ENCODE measurements at places on chromosomes 7 and 10. TPM values are rescaled to one million over a fixed set of nuclear protein-coding genes. Genes with fewer than 3 reads are reported as not detected.

TSPAN15 gene
- not detected for total RNA-seq

RARRES2 gene
- total RNA-seq = not detected

OR13A1 gene
- not detected for total RNA-seq

DNA sequence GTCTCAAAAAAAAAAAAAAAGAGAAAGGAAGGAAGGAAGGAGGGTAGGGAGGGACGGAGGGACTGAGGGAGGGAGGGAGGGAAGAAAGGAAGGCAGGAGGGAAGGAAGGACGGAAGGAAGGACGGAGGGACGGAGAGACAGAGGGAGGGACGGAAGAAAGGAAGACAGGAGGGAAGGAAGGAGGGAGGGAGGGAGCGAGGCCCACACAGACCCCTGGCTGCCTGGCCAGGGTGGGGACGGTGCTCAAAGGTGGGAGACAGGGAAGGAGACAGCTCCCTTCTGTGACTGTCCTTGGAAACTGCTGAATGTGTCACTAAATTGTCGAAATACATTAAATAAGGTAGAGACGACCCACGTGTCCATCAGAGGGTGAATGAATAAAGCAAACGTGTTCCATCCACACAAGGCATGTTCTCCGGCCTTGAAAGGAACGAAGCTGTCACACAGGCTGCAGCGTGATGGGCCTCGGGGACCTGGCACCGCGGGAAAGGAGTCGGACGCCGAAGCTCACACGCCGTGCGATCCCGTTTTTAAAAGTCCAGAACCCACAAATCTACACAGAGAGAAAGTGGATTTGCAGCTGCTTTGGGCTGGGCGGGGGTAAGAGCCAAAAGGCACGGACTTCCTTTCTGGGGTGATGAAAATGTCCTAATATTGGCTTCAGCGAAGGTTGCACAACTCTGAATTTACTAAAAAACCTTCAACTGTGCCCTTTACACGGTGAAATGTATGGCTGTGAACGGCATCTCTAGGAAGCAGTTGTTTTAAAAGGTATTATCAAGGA lies 23.3 kb downstream of the ADAP1 start:
- no peak for DNase-seq

DNA sequence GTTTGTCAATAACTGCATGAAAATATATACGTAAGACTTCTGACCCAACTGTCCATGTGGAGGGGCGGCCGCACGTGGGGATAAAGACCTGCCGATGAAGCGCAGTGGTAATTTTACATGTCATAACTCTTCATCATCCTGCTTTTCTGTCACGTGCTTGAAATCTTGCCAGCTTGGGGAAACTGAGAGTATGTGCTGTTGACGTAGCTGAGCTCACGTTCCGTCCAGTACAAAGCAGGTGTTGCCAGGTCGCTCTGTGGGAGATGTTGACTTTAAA lies 105.1 kb downstream of the INPP5A start:
- no peak for DNase-seq

DNA sequence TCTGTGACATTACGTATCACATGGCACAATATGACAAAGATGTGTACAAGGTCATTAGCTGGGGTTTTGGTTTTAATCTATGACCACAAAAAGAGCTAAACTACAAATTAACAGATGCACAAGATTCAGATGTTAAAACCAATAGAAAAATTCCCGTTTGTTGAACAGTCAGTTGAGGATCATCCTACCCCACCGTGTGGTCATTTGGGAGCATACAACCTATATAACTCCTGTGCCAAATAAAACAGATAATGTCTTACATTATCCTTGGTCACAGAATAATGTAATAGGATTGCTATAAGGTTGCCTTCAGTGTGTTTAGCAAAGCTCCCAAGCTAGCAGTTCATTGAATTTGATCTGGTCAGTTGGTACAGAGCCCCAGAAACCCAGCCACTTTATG lies 28.2 kb downstream of the ASNS start:
- peak; percentile 28 for DNase-seq

DNA sequence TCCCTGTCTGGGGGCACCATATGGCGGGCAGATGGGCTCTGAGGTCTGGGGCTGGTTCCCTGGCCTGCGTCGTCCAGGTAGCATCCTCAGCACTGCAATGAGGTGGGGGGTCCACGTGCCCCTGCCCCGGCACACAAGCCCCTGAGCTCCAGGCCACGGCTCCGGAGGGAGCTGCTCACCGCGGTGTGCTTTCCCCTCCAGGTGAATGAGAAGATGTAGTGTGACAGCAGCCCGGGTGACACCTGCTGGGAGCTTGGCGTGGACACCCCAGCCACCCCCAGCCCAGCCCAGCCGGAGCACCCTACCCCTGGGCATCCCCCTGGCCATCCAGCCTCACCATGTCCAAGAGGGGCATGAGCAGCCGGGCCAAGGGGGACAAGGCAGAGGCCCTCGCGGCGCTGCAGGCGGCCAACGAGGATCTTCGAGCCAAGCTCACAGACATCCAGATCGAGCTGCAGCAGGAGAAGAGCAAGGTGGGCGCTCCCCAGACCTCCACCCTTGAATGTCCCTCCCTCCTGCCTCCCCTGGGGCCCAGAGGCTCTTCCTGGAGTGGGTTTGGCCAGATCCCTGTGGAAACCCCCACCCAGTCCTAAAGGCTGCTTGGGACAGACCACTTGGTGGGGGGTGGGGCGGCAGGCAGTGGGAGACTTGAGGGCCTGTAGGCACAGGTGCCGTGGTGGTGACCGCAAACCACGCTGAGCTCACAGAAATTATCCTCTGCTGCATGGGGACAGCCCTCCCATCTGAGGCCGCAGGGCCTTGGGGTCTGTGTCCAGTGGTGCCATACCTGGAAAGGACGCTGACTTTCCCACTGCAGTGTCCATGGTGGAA lies 38.9 kb downstream of the JAKMIP3 start:
- DNase-seq = no peak

- peak; percentile 33 for DNase-seq
These were observed 402.3 kb upstream of the PCDH15 start for GRCh38 chr10:55203319-55203718.

- no peak for DNase-seq
These were observed 34.9 kb downstream of the LMOD2 start for GRCh38 chr7:123690550-123690949.

GRCh38 chr10:132068431-132069121 lies 2.8 kb downstream of the JAKMIP3 start:
- no peak for DNase-seq

DNA sequence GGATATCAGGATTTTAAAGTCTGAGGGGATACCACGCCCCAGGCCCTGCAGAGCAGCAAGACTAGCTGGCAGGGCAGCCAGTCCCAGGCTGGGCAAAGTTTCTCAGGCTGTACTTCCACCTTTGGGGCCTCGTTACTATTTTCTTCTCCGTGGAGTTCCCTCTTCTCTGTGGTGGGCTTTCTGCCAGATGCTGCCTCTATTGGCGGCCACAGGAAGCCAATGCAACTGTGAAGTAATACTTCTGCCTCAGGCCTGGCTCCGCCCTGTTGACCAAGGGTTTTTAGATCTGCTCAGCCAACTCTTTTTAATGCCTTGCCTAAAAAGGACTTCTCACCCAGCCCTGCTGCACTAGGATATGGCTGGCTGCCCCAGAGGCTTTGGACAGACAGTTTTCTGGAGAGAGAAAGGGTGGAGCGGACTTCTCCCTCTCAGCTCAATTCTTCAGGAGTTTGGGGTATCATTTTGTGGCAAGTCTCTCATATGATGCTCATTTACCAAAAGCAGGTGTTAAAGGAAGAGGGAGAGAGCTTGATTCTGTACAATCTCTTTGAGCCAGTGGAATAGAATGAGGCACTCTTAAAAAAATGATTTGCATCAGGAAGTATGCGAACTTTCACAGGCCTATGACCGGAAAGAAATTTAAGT lies 67.4 kb downstream of the HHEX start:
- DNase-seq = peak; percentile 90

DNA sequence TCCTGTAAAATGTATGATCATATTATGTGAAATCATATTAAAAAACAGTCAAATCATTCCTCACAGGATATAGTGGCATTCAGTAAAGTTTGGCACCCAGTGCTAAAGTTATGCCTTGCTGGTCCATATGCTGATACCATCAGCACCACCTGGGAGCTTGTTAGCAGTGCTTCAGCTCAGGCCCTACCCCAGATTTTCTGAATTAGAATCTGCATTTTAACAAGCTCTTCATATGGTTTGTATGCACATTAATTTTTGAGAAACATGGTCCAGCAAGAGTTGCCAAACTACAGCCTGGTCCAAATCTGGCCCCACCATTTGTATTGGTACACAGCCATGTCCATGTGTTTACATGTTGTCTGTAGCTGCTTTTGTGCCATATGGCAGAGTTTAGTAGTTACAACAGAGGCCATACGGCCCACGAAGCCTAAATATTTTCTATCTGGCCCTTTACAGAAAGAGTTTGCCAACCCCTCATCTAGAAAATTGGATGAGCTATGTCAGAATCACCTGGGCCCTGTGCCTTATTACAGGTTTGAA lies 30.1 kb downstream of the RAB18 start:
- no peak for DNase-seq

GRCh38 chr7:5657901-5658300 lies 123.6 kb downstream of the RNF216 start:
- no peak for DNase-seq

DNA sequence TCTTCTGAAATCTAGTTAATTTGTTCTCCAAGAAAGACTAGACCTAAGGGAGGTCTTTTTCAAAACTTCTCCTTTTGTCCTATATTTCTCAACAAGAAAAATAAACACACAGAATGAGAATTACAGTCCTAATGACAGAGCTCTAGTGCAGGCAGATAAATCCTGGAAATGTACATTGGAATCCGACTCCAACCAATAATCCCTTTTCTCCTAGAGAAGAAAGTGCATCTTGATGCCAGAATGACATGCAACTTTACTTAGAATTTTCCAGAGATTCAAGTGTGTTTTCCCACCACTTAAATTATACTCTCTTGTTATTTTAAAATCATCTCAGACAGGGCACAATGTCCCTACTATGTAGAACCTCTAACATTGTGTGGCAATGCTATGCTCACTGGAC lies 68.2 kb downstream of the MET start:
- no peak for DNase-seq

GRCh38 chr10:127017541-127018297 lies 112.5 kb downstream of the DOCK1 start:
- no peak for DNase-seq
